ENCODE measurements at places on chromosomes 12 and 14.

GRCh38 chr12:106682594-106683234, 91.8 kb upstream of the RIC8B start:
- DNase-seq, result no peak

DNA sequence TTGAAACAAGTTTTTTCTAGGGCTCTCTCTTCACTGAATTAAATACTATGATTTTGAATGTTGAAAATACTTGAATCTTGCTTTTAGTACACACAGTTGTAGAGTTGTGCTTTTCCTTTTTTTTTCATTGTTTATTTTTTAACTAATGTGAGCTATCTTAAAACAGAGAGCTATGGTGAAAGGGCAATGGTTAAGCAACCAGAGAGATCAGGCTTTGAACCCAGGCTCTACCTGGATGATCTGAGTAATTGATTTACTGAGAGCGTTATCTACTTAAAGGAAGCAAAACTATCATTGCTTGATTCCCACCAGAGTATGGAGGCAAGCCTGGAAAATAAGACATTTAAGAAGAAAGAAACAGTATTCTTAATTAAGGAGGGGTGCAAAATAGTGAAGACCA, 138.6 kb downstream of the DUSP6 start:
- no peak for DNase-seq

- DNase-seq, result no peak
Observed at GRCh38 chr14:92967346-92967926, 44.5 kb downstream of the CHGA start.

GRCh38 chr12:49949866-49950265, 671 bp upstream of the AQP2 start:
- DNase-seq, result no peak

- no peak for DNase-seq
Observed at GRCh38 chr12:102356690-102357089, 123.7 kb downstream of the IGF1 start.

DNA sequence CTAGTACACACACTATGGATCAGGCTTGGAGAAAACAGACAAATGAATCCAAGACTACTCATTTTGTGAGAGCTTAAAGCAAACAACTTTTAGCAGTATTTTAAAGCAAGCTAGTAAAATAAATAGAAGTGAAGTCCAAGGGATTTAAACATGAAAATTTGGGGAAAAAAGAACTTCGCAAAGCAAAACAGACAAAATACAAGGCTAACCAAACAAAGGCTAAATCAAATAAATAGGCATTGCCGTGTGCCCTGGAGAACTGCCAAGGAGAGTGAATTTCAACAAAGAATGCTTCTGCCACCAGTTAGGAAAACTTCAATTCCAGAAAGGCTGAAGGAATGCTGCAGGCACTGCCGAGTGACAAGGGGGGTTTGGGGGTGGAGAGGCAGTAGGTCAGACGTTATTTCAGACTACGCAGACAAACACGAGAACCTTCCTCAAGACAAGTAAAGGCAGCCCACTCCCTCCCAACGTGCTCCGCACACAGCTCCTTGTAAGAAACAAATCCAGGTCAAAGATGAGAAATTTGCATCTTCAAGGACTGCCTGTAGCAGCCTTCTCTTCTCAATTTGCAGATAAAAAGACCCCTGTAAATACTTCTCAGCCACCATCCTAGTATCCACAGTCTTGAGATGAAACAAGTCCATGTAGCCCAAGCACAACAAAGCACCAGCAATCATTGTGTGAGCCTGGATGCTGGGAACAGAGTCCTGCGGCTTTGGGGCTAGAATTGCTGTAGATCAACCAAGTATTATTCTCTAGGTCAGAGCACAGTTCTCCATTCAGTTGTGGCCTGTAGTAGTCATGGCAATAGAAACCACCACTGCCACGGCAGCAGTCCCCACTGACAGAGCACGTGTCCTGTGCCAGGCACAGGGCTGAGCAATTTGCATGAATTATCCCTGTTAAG, 43.3 kb downstream of the EFCAB11 start:
- DNase-seq, result no peak

DNA sequence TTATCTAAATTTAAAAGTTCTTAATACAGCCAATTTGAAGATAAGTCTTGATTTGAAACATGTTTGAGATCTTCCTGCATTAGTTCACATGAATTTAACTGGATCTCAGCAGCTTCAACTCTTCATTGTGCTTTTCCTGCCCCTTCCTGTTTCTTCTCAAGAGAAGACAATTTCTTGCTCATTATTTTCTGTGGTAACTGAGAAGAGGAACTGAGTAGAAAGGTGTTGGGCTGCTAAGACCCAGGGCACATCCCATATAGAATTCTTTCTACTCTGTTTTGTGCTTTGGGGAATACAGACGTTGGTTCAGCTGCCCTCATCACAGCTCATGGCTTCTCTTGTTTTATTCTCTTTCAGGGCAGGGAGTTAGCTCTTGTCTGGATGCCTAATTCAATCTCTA, 110.2 kb downstream of the SNAPC1 start:
- no peak for DNase-seq

All from MG63 (cell line).